Stimulated activated CD8-positive, alpha-beta memory T cell treated with anti-CD3 and anti-CD28 coated beads, Interleukin-7, amount 100 ng/mL, for 1 hour (primary cell): ENCODE measurements at places on chromosomes 2 and 18.
A peak's percentile ranks its signal among the peaks of the same experiment; 100 is the strongest.

- DNase-seq, result no peak
Measured at GRCh38 chr18:44423814-44424644, 256.7 kb upstream of the SETBP1 start.

DNA sequence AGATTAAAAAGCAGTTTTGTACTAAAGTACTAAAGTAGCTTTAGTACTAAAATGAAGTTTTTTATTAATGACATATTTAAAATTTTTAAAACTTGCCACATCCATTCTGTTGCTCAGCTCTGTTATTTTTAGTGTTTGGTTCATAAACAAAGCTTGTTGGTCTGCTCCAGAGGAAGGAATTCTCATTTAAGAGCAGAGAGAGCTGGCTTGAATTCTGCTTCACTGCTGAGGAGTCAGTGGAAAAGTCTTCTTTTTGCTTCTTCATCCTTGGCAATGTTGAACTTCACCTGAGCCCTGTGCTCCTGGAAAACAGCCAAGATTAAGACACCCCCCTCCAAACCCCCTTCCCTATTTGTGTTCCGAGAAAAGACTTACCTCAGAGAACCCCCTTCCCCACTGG is 40.6 kb downstream of the TMEM87B start:
- DNase-seq, result no peak

DNA sequence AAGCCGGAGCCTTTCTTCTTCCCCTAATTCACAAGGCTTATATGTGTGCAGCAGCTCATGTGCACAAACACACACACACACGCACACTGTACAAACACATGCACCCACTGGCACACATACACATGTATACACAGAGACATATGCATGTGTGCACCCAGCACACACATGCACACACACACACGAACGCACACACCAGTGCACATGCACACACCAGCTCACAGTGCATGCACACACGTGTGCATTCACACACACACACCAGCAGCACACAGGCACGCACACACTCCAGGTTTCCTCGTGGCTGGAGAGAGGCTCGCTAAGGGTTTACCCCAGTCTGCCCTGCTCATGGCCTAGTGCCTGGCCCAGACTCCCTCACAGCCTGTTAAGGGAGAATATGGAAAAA is 234.0 kb downstream of the EIPR1 start:
- no peak for DNase-seq

GRCh38 chr2:54559006-54559445 is 102.9 kb downstream of the SPTBN1 start:
- DNase-seq, result no peak

- no peak for DNase-seq
Measured at GRCh38 chr2:161976295-161976694, 97.7 kb downstream of the DPP4 start.

GRCh38 chr2:74735564-74735963 is 81.5 kb downstream of the SEMA4F start:
- DNase-seq, result no peak

GRCh38 chr2:15731889-15732271 is 140.2 kb downstream of the DDX1 start:
- no peak for DNase-seq

DNA sequence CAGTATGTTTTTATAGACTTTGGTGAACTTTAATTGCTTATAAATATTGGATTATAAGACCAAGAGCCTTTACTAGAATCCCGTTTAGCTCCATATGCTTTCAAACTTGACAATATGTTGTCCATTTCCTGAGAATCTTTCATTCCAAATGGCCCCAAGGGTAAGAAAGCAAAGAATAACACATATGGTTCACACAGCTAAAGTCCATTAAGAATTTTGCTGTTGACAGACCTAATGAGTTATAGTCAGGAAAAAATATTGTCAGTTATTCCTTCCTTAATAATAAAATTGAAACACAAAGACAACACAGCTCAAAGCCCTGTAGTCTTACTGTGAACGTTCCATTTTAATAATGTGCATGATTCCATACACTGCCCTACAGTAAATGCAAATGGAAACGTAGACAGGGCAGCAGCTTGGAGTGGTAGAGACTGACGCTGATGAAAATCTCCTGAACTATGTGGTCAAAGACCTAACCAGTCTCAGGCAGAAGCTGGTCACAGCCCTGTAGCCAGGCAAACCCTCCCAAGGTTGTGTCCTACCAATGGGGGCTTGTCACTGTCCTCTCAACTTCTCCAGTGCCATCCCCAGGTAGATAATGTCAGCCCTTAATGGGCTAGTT is 49.0 kb upstream of the ATIC start:
- no peak for DNase-seq

GRCh38 chr2:152055366-152056108 is 43.3 kb downstream of the CACNB4 start:
- DNase-seq, result no peak

- DNase-seq, result no peak
Measured at GRCh38 chr2:46973673-46974072, 58.1 kb upstream of the MCFD2 start.

DNA sequence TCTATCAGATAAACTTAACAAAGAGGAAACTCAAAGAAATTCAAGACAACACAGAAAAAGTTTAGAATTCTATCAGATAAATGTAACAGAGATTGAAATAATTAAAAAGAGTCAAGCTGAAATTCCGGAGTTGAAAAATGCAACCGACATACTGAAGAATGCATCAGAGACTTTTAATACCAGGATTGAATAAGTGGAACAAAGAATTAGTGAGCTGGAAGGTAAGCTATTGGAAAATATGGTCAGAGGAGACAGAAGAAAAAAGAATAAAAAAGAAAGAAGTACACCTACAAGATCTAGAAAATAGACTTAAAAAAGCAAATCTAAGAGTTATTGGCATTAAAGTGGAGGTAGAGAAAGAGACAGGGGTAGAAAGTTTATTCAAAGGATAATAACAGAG is 88.0 kb downstream of the ATP8B1 start:
- no peak for DNase-seq

GRCh38 chr18:59705145-59705544 is 7.9 kb upstream of the CCBE1 start:
- DNase-seq, result no peak

- DNase-seq, result no peak
Measured at GRCh38 chr2:217254111-217254510, 394.2 kb upstream of the TNP1 start.

DNA sequence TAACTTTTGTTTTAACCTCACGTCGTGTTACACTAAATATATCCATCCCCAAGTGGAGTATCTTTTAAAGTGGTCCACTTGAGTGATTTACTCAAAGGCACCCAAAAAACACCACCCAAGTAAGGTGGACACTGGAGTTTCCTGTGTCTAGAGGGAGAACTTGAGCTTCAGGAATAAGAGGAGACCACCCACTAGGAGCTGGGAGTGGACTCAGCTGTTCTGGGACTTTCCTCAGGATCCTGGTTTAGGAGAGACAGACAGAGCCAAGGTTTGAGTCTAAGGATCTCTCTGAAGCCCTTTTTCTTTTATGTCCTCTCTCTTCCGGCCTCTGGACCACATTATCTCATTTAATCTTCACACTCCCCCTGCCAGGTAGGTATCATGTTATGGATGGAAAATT is 150.7 kb downstream of the GBX2 start:
- DNase-seq, result no peak

- no peak for DNase-seq
Measured at GRCh38 chr18:31679133-31679742, 5.1 kb downstream of the B4GALT6 start.

GRCh38 chr2:233829193-233830110 is 24.9 kb downstream of the HJURP start:
- no peak for DNase-seq

DNA sequence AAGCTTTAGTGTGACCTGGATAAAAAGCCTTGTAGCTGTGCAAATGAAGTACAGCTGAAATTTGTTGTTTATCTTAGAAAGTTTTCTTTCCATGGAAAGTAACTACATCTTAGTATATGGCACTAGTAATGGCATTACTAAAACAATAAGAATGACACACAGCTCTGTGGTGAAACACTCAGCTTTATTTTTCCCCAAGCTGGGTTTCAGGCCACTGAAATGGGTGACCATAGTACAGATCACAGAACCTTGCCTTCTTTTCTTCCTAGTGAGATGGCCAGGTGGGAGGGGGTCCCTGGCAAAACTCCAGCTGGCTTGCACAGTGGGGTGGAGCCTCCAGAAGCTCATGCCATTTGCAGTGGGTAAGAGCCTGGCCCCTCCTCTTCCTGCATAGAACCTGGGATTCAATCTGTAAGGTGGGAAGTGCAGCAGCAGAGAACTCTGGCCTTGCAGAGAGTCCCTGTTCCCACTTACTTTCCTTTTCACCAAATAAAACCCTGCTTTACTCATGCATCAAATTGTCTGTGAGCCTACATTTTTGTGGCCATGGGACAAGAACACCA is 17.6 kb upstream of the GRP start:
- DNase-seq, result no peak

DNA sequence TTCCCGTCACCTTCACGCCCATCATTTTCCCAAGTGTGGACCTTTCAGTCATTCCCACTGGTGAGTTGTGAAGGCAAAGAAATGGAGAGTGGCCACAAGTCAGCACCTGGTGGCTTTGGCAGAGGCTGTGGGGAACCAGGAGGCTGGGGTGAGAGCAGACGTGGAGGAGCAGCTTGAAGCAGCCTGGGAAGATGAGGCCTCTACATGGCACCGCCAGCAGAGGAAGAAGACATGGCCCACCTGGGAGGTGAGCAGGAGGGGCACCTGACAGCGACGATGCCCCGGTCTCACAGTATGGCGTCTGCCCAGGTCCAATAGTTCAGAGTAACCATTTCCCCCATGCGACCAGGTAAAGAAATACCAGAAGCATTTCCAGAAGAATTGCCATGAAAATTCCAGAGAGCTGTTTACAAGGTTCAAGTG is 69.0 kb downstream of the TPO start:
- no peak for DNase-seq

GRCh38 chr2:23554054-23554697 is 169.2 kb downstream of the KLHL29 start:
- no peak for DNase-seq

- DNase-seq, result no peak
Measured at GRCh38 chr2:44713170-44713569, 228.3 kb upstream of the SIX3 start.

DNA sequence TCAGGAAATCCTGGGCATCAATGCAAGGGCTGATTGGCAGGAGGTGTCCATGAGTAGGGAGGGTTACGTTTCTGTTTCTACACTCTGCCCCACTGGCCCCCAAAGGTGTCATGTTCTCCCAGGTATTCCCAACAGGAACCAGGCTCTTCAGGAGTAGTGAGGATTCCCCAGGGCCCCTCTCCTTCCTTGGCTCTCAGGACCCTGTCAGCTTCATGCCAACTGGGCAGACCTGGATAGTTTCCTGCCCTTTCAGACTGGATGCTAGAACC is 480.6 kb upstream of the HS6ST1 start:
- DNase-seq, result no peak

DNA sequence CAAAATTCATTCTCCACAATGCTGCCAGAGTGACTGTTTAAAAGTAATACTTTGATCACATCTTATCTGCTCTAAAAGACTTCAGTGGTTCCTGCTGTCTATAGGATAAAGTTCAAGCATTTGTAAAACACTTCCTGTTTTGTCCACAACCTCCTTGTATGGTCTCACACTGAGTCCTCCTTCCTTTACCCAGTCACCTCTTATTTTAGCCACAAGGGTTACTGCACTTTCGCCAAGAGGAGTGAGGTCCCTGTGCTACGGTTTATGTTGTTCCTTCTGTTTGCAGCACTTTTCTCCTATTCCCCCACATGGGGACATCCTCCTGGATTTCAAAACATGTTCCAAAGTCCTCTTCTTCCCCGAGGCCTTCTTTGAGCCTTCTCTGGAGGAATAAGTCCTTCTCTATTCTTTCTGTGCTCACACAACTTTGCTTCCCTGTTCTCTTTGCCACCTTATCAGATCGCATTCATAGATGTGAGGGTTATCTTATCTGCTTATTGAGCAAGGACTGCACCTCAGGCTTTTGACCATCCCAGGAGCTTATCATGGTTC is 112.2 kb upstream of the NABP1 start:
- no peak for DNase-seq

- DNase-seq, result no peak
Measured at GRCh38 chr2:139825726-139826125, 1045.5 kb upstream of the NXPH2 start.

- no peak for DNase-seq
Measured at GRCh38 chr2:240646176-240646899, 21.1 kb downstream of the GPR35 start.

GRCh38 chr2:86026744-86027065 is 79.0 kb downstream of the POLR1A start:
- DNase-seq, result no peak

- DNase-seq, result no peak
Measured at GRCh38 chr2:18819566-18819965, 230.2 kb upstream of the NT5C1B start.

DNA sequence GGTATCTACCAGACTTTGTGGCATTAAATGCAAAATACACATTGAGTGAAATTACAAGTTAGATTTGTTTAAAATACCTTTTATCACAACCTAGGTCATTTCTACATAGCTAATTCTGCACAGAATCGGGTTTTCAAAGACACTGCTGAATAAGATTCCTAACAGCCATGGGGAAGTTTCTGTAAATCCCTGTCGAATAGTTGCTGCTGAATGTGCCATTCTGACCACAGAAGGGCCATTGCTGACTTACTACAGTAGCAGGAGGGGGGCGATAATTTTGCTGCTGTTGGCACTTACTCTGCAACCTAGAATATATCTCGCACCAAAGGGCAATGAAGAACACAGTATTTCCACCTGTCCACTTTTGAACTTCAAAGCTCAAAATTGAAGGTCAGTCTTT is 232.8 kb downstream of the TCF4 start:
- no peak for DNase-seq

GRCh38 chr2:118013221-118013723 is 598 bp downstream of the CCDC93 start:
- DNase-seq, result peak; percentile 3

DNA sequence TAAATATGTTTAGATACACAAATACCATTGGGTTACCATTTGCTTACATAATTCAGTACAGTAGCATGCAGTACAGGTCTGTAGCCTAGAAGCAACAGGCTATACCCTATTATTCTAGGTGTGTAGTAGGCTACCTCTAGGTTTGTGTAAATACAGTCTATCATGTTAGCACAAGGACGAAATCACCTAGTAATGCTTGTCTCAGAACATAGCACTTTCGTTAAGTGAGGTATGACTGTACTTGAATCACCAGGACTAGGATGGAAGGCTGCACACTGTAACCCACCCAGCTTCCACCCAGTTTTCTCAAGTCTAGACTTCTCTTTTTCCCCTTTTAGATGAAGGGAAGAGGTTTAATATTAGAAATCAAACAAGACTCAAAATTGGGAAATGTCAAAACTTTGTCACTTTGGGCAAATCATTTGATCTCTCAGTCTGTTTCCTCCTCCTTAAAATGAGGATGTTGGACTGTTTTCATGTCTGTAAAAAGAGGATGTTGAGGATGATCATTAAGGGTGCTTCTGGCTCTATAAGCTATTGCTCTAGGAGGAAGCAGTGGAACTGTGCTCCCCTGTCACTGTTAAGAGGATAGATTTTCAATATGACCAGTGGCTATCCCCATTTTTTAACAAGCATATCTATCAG is 3.7 kb upstream of the SOCS6 start:
- DNase-seq, result no peak

DNA sequence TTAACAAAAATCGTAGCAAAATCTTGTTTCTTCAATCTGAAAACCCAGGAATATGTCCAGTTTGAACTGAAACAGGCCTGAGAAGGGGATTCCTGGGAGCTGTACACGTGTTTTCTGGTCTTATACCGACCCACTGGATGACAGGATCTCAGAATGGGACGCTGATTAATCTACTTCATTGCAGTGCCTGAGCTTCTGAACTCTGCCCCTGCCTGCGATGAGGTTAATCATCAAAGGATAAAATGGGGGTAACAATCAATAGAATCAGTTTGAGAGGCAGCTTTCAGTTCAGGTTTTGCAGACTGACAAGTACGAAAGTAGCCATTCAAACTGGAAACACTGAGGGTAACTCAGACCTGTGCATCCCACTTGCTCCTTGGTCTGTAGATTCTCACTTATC is 273.9 kb upstream of the REV1 start:
- no peak for DNase-seq
